CD4-positive, alpha-beta T cell treated with Interleukin-17A for 1 hour (primary cell): ENCODE measurements at places on chromosomes 11 and 22.
A peak's percentile ranks its signal among the peaks of the same experiment; 100 is the strongest.

GRCh38 chr11:73461964-73462363 lies 85.8 kb downstream of the RELT start:
- DNase-seq = peak; percentile 3

- no peak for DNase-seq
Measured at GRCh38 chr11:67055812-67056211, 835 bp upstream of the RHOD start.

GRCh38 chr11:12787847-12788246 lies 113.6 kb downstream of the TEAD1 start:
- DNase-seq = no peak

GRCh38 chr11:133508468-133508867 lies 23.8 kb downstream of the OPCML start:
- no peak for DNase-seq
